ENCODE measurements at places on chromosomes 11 and 22.

DNA sequence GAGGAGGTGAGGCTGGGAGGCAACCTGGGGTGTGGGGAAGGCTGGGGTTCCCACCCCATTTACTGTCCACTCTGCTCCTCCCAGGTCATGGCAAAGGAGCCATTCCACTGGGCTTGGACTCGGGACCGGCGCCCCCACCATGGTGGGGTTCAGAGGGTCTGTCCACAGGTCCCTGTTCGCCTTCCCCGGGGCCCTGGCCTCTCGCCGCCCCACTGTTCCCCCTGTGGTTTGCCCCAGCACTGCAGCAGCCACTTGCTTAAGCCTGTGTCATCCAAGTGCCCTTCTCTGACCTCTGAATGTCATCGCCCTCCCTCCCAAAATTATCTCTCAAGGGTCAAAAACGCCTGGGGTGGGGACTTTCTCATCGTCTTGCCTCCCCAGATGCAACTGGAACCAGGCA lies 2.6 kb downstream of the SPDYC start:
- no peak for DNase-seq

DNA sequence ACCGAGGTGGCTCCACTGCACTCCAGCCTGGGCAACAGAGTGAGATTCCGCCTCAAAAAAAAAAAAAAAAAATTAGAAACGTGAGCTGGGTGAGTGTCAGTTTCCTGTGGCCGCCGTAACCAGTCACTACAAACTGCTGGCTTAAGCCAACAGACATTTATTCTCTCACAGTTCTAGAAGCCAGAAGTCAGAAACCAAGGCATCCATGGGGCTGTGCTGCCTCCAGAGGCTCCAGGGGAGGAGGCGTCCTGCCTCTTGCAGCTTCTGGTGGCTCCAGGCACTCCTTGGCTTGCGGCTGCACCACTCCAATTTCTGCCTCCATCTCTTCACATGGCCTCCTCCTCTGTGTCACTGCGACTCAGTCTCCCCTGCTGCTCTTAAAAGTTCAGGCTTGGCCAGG lies 11.1 kb upstream of the KIAA0930 start:
- no peak for DNase-seq

DNA sequence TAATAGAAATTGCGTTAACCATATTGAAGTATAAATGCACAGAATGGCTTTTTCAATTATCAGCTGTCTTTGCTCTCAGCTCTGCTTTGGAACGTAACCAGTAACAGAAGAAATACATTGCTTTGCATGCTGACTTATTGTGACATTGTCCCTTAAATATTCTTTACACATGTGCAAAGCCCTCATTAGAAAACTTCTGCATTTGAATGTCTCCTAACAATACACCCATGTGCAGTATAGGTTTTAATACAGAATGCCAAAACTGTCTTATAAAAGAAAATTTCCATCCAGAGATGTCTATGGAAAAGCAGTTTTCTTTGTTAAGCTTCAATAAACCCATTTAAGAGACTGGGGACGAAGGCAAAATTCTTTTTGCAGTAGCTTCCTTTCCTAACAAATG lies 560.3 kb upstream of the CHORDC1 start:
- no peak for DNase-seq

DNA sequence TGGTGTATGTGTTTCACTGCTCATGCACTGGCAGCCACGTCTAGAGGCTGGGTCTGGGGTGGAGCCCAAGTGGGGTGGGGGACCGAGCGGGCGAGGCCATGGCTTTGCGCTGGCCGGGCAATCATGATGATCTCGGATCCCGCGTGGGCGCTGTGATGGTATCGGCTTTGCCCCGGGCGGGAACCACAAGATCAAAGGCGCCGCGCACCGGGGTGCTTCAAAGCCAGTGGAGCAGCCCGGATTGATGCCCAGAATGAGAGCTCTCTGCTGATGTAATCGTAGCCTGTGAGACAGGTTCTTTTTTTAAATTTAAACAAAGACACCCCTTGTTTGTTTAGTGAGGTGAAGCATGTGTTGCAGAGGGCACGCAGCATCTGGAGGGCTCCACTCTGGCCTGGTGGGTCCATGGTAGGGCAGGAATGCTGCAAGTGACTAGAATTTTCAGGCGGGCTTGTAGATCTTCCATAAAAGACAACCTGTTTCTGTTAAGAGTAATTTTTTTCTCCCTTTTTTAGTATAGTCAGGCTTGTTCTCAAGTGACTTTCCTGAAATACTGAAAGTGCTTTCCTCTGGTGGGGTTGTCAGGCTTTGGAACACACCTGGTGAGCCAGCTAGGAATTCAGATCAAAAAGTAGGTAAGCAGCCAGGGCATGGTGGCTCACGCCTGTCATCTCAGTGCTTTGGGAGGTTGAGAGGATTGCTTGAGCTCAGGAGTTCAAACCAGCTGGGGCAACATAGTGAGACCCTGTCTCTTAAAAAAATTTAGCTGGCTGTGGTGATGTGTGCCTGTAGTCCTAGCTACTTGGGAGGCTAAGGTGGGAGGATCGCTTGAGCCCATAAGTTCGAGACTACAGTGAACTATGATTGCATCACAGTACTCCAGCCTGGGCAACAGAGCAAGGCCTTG lies 40.7 kb downstream of the ZNRF3 start:
- no peak for DNase-seq

All from stimulated activated CD8-positive, alpha-beta memory T cell treated with anti-CD3 and anti-CD28 coated beads, Interleukin-4, amount 100 ng/mL, for 24 hours (primary cell).